ENCODE measurements at places on chromosomes 12 and 14.

DNA sequence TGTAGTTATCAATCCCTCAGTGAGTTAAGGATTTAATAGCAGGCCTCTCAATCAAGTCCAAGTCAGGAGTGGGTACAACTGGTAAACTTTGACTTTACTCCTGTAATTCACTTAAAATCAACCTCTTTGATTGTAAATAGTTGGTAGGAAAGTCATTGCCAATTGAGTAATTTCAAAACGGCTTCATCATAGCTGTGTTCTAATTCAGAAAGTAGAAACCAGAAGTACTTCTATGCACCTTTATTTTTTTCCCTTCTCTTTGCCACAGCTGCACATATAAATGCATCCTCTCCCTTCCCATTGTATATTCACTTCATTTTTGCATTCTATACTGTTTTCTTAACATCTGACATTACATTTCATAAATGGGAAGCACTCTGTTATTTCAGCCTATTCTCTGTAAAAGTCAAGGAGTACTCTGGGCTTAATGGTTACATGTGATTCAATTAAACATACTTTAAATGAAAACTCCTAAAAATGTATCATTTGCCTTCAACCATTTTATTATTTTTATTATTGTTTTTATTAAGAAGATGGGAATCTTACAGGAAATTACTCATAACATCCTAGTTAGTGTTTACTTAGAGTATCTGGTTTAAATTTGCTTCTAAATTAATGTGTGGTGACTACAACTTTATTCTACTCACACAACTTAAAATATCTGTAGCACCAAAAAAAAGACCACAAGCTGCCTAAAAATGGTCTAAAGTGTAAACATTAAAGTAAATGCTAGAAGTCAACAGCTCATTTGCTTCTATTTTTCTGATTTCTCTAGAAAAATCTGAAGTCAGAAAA, 171.2 kb downstream of the CEP128 start:
- DNase-seq = no peak

- DNase-seq = no peak
These were observed 172.6 kb downstream of the TMTC3 start for GRCh38 chr12:88314706-88315105.

- no peak for DNase-seq
These were observed 145.4 kb downstream of the AEBP2 start for GRCh38 chr12:19584732-19585131.

GRCh38 chr12:107663277-107663676, 22.3 kb upstream of the PWP1 start:
- DNase-seq = no peak

GRCh38 chr12:89179983-89180382, 172.3 kb downstream of the DUSP6 start:
- no peak for DNase-seq

GRCh38 chr14:23164250-23164649, 19.2 kb downstream of the SLC7A8 start:
- no peak for DNase-seq

DNA sequence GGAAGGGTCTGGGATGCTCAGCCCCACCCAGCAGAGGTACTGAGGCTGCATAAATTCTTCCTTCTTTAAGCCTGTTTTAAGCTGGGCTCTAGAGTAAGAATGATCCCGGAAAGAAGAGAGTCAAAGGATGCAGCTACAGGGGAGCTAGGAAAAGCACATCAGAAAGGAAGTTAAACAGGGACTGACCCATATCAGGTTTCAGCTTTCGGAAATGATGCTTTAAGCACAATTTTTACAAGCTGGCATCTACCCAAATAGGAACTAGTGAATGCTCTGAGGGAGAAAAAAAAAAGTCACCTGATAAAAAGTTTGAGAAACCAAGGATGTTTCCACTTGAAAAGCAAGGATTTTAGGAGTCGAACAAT, 22.0 kb downstream of the TSPAN8 start:
- DNase-seq = no peak

Data from NCI-H510A (cell line).